ENCODE measurements at places on chromosomes 1 and 21.

GRCh38 chr1:177020851-177021589 lies 143.5 kb downstream of the ASTN1 start:
- DNase-seq = no peak

- no peak for DNase-seq
These were observed 26.3 kb downstream of the AGRN start for GRCh38 chr1:1046243-1046642.

- no peak for DNase-seq
These were observed 107.6 kb downstream of the GRIK1 start for GRCh38 chr21:29832217-29832616.

- no peak for DNase-seq
These were observed 3.8 kb downstream of the NCF2 start for GRCh38 chr1:183586455-183586854.

GRCh38 chr1:163035446-163036249 lies 33.5 kb upstream of the RGS4 start:
- DNase-seq = no peak

DNA sequence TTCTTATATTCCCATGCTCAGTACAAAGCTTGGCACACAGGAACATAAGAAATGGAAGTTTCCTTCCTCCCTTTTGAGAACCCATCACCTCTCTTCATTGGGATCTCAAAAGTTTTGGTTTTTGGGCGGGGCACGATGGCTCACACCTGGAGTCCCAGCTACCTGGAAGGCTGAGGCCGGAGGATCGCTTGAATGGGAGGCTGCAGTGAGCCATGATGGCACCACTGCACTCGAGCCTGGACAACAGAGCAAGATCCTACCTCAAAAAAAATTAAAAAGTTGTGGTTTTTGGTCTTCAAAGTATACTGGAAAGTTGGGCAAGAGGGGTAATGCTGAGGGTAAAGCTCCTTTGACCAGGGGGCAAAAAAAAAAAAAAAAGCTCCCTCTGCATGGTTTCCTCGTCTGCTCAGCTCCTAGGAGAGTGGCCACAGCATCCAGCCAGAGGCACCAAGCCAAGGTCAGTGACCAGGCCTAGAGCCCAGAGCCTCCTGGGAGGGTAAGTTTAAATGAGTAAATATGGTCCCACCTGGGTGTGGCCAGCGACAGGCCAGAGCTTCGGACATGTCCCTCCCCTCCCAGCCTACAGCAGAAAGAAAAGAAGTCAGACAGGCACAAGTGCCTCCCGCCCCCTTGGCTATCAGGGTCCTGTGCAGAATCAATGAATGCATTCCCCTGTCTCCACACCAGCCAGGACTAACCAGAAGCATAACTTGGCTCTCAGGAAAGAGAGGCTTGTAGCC lies 5.0 kb downstream of the MEF2D start:
- DNase-seq = no peak

DNA sequence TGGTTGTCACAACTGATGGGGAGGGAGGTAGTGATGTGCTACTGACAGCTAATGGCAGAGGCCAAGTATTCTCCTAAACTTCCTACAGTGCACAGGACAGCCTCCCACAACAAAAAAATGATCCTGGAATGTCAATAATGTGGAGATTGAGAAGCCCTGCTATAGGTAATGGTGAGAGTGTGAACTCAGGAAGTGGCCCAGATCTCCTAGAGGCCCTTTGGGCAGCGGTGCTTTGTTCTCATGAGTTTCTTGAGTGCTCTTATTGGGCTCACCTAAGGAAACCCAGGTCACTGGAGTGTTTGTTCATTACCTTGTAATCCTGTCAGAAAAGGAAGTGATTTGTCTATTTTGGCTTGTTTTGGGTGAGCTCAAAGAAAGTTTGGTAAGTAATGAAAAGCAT lies 5.9 kb downstream of the OTUD3 start:
- DNase-seq = no peak

DNA sequence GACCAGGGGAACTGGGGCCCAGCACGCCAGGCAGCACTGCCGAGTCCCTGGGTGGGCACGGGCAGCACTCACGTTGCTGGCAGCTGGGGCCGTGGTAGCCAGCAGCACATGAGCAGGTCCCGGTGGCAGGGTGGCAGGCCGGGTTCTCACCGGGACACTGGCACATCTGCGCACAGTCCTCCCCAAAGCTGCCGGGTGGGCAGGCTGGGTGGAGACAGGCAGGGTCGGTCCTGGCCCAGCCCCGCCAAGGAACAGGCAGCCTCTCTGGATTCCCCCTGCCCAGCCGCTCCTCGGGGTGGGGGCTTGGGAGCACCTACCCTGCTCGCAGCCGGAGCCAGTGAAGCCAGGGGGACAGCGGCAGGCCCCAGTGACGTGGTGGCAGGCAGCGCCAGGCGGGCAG lies 42.5 kb downstream of the ARHGEF16 start:
- DNase-seq = no peak

DNA sequence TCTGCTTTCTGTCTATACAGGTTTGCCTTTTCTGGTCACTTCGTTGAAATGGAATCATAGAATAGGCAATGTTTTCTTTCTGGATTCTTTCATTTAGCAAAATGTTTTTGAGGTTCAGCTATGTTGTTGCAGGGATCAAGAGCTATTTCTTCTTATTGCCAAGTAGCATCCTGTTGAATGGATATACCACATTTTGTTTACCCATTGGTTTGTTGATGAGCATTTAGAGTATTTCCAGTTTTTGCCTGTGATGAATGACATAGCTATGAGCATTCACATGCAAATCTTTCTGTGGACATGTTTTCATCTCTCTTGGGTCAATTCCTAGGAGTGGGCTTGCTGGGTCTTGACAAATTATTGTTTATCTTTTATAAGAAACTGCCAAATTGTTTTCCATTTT lies 115.5 kb downstream of the ACTL8 start:
- no peak for DNase-seq

GRCh38 chr1:153818876-153819275 lies 43.7 kb downstream of the SLC27A3 start:
- no peak for DNase-seq

DNA sequence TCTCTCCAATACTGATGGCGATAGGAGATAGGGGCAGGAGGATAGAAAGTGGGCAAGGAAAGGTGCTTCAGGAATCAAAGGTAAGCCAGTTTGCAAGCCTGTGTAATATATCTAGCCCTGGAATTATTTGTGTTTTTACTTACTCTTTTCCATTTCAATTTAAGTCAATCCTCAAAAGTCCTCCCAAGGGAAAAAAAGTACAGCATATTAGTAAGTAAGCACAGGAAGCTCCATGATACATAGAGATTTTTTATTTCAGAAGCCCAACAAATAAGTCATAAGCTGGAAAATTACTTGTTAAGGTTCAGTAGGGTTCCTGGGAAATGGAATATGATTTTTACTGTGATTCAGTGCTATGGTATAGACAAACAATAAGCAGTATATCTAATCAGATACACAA lies 337.7 kb upstream of the DUSP10 start:
- no peak for DNase-seq

DNA sequence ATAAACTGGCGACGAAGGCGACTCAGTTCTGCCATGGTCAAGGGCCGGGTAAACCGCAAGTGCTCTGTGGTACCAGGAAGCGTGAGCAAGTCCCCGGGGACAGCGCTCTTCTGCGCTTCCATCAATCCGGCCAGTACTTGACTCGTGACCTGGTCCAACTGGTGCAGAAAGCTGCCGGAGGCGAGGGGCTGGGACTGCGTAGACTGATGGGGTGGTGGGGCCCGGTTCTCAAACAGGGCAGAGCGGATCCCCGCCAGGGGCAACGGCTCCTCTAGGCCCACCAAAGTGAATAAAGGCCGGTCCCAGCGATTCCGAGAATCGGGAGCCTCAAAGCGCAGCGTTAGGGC lies 852 bp downstream of the KTI12 start:
- DNase-seq = no peak

GRCh38 chr1:71721532-71721931 lies 560.8 kb downstream of the NEGR1 start:
- DNase-seq = no peak

GRCh38 chr1:203628201-203629015 lies 1.8 kb downstream of the ATP2B4 start:
- no peak for DNase-seq

GRCh38 chr1:58979677-58980076 lies 195.8 kb upstream of the JUN start:
- no peak for DNase-seq

- DNase-seq = no peak
These were observed 417.6 kb downstream of the PTPRU start for GRCh38 chr1:29653886-29654450.

- DNase-seq = no peak
These were observed 106.8 kb downstream of the LMO4 start for GRCh38 chr1:87435484-87435883.

DNA sequence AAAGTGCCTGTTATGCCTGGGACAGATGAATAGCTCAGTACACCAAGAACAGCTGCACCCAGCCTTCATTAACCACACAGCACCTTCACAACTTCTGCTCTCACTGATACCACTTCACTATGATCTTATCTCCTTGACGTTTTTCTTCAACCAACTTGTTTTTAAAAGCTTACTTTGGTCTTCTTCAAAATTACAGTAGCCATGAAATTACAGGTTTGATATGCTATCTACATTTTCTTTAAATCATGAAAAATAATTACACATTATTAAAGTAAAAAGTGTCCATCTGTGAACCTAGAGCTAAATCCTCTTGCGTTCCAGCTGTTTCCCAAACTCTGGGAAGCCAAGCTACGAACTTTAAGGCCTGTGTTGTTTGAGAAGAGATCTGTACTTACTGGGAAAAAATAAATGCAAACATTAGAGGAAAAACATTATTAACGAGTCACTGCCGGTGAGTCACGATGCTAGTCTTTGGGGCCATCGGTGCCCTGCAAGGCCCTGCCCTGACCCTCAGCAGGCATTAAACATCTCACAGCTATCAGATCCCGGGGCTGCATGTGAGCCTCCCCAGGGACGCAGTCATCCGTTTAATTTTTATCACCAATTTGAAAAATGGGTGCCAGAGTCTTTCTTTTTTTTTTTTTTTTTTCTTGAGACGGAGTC lies 56.3 kb upstream of the GPR153 start:
- no peak for DNase-seq

GRCh38 chr1:205521686-205522085 lies 17.2 kb downstream of the CDK18 start:
- no peak for DNase-seq

DNA sequence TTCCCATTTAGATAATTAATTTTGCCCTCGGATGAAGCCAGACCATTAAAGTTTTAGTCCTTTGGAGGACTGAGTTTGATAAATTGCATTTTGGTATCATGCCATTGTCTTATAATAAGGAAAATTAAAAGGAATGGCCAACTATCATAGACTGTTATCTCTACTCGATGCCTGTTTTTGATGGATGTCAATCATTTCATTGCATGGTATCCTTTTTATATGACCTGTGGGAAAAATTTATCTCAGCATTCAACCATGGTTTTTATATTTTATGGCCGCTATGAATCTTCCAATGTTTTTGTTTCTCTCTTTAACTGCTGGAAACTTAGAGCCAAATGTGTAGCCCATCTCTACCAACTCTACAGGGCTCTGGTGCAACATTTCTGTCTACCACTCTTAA lies 9.9 kb upstream of the CCT8 start:
- DNase-seq = no peak

- DNase-seq = no peak
These were observed 18.5 kb upstream of the S100A7 start for GRCh38 chr1:153478692-153479618.

DNA sequence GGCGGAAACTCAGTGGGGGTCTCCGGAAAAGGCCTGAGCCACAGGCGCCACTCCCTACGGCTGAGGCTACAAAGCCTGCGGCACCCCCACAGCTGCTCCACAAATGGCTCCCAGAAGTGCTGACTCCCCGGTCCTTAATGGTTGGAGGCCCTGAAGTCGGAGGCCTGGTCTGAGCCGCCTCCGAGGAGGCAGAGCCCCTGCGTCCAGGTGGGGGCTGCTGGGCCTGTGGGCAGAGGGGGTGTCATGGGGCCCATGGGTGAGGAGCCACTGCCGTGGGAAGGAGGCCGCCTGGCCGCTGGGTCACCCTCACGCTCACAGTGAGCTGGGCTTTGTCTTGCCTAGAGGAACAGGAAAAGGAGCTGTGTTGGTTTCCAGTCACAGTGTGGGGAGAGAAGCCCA lies 12.4 kb upstream of the COL18A1 start:
- DNase-seq = no peak

GRCh38 chr21:38511662-38512243 lies 13.5 kb upstream of the ERG start:
- no peak for DNase-seq

DNA sequence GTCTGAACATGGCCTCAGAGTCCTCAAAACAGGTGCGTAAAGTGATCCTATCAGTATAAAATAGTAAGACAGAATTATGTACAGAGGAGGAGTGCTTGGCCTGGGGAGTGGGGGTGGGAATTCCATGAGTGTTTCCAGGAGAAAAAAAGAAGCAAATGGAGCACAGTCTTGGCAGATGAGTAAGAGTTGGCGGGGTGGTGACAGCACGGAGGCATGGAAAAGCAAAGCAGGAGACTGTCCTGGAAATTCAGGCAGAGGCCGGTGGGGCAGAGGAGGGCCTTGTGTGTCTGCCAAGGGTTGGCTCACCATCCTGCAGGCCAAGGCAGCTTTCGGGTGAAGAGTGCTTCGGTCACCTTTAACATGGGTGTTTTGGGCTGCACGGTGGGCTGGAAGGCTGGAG lies 63.4 kb downstream of the OPTC start:
- DNase-seq = peak; percentile 7

DNA sequence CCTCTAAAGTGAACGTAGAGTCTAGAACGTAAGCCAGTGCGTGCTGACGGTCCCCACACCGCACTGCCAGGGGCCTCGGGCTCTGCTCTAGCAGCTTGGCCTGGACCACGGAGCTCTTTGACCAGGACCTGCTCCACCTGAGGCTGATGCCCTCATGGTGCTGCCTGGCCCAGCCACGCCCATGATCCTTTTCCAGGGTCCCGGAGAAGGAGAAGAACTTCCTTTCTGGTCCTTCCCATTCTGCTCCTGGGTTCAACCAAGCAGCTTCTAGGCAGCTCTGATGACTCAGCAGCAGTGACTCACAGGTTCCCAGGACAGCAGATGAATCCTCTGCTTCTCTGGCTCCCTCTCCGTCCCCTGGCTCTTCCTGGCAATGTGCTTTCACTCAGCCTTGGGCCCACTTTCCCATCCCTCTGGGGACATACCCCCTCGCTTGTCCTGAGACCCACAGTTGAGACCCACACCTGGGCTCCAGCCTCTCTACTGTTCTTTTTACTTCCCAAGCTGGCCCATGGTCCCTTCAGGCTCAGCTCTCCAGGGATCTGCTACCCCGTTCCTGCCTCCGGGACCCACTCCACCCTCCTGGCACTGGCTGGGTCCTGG lies 246.3 kb upstream of the RAB4A start:
- DNase-seq = no peak

- DNase-seq = no peak
These were observed 54.7 kb upstream of the MAN1A2 start for GRCh38 chr1:117312453-117313138.

Measured in C1 segment of cervical spinal cord (tissue), 14 donors.